ENCODE measurements at places on chromosomes 1 and 21.

DNA sequence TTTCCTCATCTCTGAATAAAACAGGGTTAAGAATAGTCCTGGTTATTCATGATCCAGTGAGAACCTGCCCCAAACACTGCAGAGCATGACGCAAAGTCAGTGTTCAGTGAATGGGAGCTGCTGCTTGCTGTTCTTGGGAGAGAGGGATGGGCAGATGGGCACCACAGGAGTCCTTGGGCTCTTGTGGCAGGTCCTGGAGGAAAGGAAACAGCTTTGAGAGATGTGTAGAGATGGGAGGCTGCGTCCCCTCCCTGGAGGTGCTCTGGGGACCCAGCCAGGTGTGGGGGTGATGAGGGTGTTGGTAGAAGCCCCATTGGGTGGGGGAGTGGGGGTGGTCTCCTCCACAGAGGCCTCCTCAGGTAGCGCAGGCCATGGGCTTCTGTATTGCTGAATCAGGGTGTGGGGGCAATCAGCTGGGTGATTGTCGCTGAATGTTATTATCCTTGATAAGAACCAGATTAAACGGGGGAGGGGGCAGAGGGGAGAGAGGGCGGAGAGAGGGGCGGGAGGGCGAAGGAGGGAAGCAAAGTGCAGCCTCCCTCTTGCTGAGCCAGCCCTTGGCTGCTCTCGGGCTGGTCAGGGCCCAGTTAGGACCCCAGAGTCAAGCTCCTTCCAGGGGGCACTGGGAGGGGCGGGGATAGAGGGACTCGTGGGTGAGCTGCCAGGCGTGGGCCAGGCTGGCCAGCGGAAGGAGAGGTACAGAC is 22.9 kb upstream of the CASZ1 start:
- DNase-seq, result no peak

GRCh38 chr1:901108-901859 is 22.4 kb upstream of the SAMD11 start:
- no peak for DNase-seq

- DNase-seq, result no peak
Measured at GRCh38 chr1:172431721-172432192, 11.3 kb downstream of the C1orf105 start.

DNA sequence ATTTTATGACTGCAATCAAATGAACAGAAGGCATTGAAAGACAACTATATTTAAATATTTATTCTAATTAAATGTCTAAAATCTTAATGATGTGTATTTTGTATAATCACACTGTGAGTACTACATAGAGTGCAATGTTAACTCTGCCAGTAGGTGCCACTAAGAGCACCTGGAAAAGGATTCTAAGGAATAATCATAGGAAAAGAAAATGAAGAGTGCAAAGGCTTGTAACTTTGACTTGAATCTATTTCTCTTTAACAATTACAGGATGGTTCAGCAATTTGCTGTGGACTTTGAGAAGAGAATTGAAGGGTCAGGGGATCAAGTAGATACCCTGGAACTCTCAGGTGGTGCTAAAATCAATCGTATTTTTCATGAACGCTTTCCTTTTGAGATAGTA is 200.4 kb downstream of the DNM3 start:
- peak; percentile 8 for DNase-seq

GRCh38 chr1:161260376-161261260 is 2.1 kb downstream of the PCP4L1 start:
- no peak for DNase-seq

GRCh38 chr1:185350027-185350442 is 33.0 kb upstream of the IVNS1ABP start:
- no peak for DNase-seq

GRCh38 chr1:167555971-167556714 is 2.6 kb upstream of the CREG1 start:
- DNase-seq, result peak; percentile 58

DNA sequence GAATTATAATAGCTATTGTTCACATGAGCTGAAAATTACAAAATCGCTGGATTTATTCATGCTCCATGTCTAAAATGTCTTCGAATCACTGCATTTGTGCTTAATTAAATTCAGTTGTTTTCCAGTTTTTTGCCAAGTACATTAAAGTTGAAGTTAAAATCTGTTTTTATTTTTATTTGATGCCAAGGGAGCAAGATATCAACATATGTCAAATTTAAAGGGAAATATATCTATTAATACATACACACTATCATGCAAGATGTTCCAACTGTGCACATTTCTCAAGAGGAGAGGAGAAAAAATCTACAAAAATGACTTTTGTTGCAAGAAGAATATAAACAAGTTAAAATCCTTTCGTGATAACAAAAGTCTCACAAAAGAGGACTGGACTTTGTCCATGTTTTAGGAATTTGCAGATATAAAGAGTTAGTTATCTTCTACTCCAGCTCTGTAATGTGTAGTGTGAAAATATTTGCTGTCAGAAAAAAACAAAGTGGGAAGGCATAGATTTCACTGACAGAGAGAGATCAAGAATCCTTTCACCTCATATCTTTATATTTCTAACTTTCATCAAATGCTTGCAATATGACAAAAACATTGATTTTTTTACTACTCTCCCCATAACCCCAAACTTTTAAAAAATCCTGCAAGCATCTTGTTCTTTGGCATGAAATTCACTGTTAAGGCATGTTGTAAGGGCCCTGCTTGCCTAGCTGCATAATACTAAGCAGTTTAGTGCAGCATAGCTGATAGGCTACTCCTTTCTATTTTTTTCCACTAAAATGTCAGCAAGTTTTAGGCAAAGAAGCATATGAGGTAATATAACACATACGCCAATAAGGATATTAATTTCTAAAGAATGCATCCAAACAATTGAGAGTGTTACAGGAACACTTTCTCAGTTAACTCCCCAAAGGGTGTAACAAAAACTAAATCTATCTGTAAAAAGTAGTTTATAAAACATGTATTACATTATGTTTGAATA is 340.2 kb upstream of the ADAMTS5 start:
- no peak for DNase-seq
